Activated CD4-positive, alpha-beta T cell treated with anti-CD3 and anti-CD28 coated beads, Interleukin-10, Interleukin-2, amounts not matched to agents 100 ng/mL and 50 ng/mL, durations not matched to agents 16 hours and 8 hours (primary cell): ENCODE measurements at places on chromosomes 7 and 10.
A peak's percentile ranks its signal among the peaks of the same experiment; 100 is the strongest.

DNA sequence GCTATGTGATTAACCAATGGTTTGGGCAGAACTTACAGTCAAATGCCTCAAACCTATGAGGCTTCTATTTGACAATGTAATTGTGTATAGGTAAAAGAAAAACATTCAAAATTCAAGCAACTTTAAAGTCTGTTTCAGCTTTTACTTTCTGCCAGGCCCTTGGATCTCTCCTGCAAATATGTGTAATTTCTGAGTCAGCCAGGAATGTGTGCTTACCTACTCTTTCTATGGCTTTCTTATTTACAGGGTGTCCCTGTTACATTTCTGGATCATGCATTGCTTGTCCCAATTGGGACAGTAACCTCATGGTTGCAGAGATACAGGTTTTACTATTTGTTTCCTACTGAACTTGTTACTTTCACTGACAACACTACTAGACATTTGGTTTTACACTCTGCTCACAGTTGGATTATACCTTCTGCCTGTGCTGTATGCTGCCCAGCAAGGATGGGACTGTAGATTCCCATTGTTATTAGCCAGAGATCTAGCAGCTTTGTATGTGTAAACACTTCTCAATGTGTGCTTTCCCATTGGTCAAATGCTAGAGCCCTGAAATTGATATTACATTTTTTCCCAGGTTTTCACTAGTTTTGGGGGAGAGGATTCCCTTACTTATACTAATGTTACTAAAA lies 355.3 kb downstream of the ARL4A start:
- DNase-seq = no peak

GRCh38 chr10:7945034-7945433 lies 109.5 kb upstream of the GATA3 start:
- no peak for DNase-seq

- no peak for DNase-seq
Observed at GRCh38 chr7:150471886-150472285, 21.5 kb downstream of the GIMAP8 start.

GRCh38 chr10:89118091-89118490 lies 89.0 kb downstream of the CH25H start:
- no peak for DNase-seq

DNA sequence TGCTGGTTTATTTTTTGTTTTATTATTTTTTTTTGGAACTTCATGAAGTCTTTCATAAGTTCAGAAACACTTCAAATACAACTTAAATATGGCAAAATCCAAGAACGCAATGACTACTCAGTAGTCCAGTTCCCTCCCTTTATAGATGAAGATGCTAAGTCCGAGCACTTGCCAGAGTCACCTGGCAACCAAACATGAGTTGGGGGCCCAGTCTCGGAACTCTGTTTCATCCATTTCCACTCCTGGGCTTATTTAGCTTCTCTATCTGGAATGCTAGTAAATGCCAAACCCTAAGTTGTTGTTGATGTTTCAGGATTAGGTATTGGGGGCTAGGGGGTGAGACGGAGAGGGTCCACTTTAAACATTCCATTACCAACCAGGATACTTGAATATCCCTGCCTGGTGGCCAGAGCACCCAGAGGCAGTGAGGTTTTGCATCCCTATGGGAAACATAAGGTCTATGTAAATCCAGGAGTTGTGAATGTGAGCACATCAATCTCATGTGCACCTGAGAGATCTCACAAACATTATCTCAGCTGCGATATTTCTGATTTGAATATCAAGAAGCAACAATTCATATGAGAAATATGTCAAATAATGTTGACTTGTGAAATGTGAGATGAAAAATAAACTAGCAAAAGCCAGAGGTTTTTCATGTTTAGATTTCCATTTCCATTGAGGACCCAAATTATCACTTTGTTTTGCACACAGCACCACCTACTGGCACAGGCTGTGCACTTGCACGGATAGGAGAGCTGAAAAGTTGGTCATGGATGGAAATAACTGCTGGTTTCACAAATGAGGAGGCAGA lies 129.3 kb downstream of the PKD1L1 start:
- DNase-seq = peak; percentile 51

GRCh38 chr10:124448696-124449169 lies 1.1 kb downstream of the NKX1-2 start:
- no peak for DNase-seq

- DNase-seq = no peak
Observed at GRCh38 chr10:131574707-131575430, 263.3 kb upstream of the TCERG1L start.

GRCh38 chr10:50561266-50561665 lies 62.5 kb downstream of the SGMS1 start:
- DNase-seq = no peak

DNA sequence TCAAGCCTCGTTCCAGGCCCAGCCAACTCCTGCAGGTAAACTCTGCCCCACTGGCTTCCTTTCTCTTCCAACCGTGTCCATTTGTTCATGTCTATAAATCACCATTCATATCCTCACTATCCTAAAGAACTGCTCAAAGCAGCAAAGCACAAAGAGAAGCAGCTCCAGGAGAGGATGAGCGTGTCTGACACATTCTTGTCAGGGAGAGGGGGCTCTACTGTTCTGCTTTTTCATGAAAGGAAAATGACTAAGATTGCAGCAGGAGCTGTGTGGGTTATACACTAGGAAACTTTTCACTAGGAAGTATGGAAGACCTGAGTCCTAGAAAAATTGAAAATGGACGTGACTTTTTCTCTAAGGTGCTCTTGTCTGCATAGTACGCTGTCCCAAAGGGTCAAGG lies 16.7 kb downstream of the AGFG2 start:
- DNase-seq = no peak

DNA sequence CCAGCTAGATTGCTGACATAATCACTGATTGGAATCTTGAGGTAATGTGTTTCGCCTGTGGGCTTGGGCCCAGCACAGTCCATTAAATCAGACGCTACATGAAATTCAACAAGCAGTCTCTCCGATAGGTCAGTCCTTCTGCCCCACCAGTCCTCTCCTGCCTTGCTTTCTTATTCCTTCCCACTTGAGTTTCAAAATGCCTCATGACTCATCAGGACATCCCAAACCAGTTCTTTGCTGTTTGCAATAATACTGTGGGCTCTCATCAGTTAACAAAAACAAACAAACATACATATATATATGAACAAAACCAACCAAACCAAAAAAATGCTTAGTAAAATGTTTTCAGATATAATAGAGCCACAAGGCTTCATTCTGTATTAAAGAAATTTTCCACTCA lies 599.0 kb downstream of the SORCS1 start:
- DNase-seq = no peak

DNA sequence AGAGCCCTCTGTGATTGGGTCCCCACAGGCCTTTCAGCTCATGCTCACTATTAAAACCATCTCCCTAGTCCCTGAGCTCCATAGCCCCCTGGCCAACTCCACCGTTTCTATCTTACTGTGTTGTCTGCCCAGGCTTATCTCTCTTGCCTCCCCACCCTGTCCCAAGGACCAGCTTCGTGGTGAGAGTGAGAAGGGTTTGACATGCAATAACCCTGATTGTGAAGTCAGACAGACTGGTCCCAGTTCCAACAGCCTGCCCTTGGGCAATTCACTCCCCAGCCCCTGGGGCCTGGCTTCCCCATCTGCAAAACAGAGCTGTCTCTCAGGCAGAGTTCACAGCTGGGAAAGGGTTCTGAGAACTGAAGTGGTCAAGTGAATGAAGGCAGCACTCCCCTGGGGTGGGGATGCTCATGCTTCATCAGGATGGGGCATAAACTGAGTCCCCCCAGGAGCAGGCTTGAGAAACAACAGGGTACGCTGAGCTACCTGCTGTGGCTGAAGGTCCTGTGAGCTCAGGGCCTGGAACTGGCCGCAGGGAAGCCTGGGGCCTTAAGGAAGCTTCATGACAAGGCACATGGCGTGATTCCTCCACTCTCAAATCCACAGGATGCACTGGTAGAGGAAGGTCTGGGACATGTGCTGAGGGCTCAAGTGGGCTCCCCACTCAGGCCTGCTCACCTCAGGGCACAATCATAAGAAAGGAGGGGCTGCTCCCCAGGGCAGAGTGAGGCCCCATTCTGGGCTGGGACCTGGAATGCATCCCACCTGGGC lies 1.8 kb upstream of the PPIF start:
- no peak for DNase-seq

DNA sequence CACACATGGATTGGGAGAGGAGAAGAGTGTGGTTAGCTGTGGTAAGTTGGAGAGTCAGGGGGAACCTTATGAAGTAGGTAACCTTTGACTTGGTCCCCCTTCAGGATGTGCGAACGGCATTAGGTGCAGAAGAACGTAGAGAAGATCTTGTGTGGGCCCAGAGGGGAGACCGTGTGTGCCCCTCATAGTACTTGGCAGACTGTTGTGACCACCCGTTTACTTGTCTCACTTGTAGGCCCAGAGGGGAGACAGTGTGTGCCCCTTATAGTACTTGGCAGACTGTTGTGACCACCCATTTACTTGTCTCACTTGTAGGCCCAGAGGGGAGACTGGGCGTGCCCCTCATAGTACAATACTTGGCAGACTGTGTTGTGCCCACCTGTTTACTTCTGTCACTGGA lies 2.6 kb downstream of the GTPBP4 start:
- no peak for DNase-seq

- peak; percentile 16 for DNase-seq
Observed at GRCh38 chr10:72740528-72740927, 48.6 kb downstream of the MCU start.

- DNase-seq = peak; percentile 42
Observed at GRCh38 chr7:37071124-37071523, 346.8 kb upstream of the AOAH start.

- no peak for DNase-seq
Observed at GRCh38 chr10:6399231-6399741, 180.8 kb downstream of the PRKCQ start.

- DNase-seq = no peak
Observed at GRCh38 chr10:25573316-25573715, 360.7 kb upstream of the MYO3A start.

GRCh38 chr7:116152276-116152675 lies 58.1 kb upstream of the TES start:
- DNase-seq = no peak

GRCh38 chr7:96017877-96018276 lies 245.5 kb downstream of the DYNC1I1 start:
- no peak for DNase-seq

GRCh38 chr7:50782375-50783208 lies at the start of gene GRB10:
GRB10 (minus strand) TSS chr7:50782896; CDS start chr7:50732322, 50,574 bp downstream.
- no peak for DNase-seq

DNA sequence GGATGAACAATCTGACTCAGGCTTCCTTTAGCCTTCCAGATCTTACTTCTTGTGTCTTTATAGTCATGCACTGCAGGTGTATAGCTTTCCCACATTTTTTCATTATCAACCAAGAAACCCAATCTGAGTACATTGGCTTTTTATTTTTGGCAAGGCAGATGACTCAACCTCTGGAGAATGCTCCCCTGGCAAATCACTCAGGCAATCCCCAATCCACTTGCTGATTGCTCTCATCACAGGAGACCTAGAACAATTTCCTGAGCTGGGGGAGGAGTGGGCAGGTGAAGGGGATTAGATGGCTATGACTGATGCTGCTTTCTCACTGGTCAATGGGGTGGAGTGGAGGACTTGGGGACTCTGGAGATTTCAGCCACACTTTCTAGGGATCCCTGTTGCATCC lies 134.4 kb downstream of the SLC16A9 start:
- DNase-seq = no peak

GRCh38 chr7:76337147-76337546 lies 21.6 kb downstream of the YWHAG start:
- no peak for DNase-seq

- no peak for DNase-seq
Observed at GRCh38 chr10:33831591-33831990, 497.1 kb upstream of the NRP1 start.

- DNase-seq = no peak
Observed at GRCh38 chr7:44750424-44750823, 1.8 kb downstream of the ZMIZ2 start.

DNA sequence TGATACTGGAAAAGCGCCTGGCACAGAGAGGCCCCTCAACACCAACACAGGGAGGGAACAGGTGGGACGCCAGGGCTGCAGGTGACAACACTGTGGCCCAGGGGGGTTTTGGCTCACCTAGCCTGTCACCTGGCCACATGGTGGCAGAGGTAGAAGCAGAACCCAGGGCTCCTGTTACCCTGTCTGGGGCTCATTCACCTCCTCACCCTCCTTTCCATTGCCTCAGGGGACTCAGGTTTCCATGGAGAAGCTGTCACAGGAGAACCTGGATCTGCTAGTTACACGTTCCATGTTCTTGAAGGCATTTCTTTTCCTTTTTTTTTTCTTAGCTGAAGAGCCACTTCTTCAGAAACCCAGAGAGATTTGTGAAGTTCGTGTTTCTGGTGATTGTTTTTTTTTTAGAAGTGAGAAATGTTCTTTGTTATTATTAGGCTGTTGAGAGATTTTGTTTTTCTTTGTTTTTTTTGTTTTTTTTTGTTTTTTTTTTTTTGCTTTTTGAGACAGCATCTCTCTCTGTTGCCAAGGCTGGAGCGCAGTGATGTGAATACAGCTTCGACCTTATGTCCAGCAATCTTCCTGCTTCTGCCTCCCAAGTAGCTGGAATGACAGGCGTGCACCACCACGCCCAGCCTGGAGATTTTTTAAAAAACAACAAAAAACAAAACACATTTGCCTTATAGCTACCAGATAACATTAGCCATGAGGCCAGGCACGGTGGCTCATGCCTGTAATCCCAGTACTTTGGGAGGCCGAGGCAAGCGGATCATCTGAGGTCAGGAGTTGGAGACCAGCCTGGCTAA lies 16.0 kb downstream of the DENND2A start:
- DNase-seq = no peak

GRCh38 chr7:96708872-96709271 lies 774 bp downstream of the SEM1 start:
- DNase-seq = no peak

GRCh38 chr7:113890331-113891030 lies 28.3 kb downstream of the PPP1R3A start:
- DNase-seq = no peak

GRCh38 chr7:24907311-24907886 lies 72.6 kb downstream of the OSBPL3 start:
- peak; percentile 86 for DNase-seq

GRCh38 chr7:108156897-108157605 lies 26.9 kb upstream of the LAMB4 start:
- DNase-seq = no peak
